Mammary epithelial cell (primary cell): ENCODE measurements at places on chromosomes 16 and 17.

GRCh38 chr17:4856271-4856936, 23.3 kb downstream of the MINK1 start:
- DNase-seq = no peak

- DNase-seq = no peak
Observed at GRCh38 chr17:51006601-51007000, 114.1 kb downstream of the SPAG9 start.

DNA sequence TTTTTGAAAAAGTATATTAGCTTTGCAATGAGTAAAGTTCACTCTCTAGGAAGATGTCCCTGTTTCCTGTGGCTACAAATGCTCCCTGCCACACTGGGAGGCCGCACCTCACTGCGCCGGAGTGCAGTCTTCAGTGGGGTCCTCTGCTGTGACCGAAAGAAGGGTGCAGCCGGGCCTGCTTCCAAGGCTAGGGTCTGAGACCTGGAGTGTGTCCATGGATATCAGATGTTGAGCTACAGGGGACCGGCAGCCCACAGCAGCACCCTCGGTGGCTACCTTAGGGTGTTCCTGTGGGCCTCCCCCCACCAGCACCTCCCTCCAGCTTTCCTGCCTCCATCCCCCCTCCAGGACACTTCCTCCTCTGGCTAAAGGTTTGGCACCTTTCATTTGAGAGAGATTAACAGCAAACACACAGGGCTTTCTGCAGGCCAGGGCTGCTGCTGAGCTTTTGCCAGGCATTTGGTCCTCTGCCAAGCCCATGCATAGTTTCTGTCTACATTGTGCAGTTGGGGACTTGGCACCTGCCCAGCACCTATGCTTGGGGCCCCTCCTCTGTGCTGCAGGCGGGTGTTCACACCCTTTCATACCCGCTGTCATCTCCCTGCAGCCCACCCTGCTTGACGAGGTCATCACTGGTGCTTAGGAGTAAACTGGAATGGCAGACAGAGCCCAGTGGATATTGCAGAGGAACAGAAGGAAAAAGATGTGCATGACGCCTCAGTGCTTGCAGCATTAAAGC, 33.8 kb upstream of the CRISPLD2 start:
- DNase-seq = no peak

DNA sequence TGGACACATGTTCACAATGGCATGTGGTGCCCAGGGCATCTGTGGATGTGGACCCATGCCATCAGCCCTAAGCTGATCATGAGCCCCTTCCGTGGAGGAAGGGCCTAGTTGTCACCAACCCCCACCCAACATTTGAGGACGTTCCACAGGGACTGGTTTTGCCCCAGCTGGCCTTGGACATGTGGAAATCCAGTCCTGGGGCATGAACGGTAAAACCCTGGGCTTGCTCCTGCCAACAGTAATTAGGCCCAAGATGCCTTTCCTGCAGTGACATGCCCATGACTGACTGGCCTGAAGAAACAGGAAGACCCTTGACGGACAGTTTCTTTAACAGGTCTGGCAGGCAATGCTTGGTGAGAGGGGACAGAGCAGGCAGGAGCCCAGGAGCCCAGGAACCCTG, 7.7 kb downstream of the TNS4 start:
- DNase-seq = peak; percentile 78

GRCh38 chr17:41464682-41465081, 2.5 kb downstream of the KRT32 start:
- DNase-seq = peak; percentile 96

GRCh38 chr17:40111221-40112128, 10.3 kb upstream of the MSL1 start:
- peak; percentile 77 for DNase-seq

DNA sequence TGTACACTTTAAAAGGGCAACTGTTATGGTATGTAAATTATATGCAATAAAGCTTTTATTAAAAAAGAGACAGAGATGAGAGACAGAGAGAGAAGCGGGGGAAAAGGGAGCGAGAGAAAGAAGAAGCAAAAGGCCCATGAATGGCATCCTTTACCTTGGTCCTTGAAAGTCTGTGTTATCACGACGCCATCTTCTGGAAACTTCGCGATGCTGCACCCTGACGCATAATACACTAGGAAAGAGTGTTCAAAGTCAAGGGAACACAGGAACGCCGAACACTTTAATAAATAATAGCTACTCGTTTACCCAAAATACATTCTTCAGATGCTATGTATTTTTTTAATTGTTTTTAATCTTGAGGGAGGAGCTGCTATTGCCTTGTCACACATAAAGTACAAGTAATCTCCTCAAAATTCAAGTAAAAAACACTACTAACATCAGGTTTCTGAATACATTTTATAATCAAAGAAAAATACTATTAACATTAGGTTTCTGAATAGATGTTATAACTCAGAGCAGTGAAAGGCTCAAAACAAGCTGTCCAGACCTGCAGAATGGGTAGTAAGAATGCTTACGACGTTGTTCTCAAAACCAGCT, 23.0 kb upstream of the SLC38A8 start:
- peak; percentile 44 for DNase-seq

GRCh38 chr17:17818088-17818526, 18.7 kb downstream of the SREBF1 start:
- no peak for DNase-seq

DNA sequence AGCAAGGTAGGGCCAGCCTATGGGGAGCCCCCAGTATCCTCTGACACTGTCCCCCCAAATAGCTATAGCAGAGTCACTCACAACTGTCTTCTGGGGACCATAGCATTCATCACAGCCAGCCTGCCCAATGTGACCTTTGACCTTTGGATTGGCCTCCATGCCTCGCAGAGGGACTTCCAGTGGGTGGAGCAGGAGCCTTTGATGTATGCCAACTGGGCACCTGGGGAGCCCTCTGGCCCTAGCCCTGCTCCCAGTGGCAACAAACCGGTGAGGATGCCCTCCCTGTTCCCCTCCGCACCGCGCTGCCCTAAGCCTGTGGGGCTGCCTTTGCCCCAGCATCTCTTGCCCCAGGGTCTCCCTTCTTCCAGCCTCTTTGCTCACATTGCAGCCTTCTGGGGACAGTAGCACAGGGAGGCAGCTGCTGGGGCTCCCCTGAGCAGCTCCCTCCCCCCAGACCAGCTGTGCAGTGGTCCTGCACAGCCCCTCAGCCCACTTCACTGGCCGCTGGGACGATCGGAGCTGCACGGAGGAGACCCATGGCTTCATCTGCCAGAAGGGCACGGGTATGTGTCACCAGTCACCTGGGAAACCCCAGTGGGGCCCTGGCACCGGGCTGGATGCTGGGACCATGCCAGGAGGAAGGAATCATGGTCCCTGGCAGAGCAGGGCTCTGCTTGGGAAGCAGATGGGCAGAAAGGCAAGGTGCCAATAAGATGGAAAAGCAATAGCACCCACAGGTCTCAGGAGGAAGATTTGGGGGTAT, 61.1 kb downstream of the MRC2 start:
- no peak for DNase-seq

- no peak for DNase-seq
Observed at GRCh38 chr16:15052747-15053476, 3.0 kb downstream of the NTAN1 start.

DNA sequence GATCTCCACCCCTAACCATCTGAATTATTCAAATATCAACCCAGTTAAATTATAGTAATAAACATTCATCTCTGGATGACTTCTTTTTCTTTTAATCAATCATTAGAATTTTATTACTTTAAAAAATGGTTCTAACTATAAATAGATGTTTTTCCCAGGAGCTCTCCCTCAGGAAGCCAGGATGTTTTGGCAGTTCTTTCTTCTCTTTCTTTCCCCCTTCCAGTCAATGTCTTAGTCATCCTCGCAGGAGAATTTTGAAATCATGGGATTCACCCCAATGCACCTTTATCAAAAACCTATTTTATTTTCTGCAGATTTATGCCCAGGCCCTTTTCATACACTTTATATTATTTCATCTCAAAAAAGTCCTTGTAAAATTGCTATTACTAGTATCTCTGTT, 711.6 kb downstream of the CDH11 start:
- no peak for DNase-seq

DNA sequence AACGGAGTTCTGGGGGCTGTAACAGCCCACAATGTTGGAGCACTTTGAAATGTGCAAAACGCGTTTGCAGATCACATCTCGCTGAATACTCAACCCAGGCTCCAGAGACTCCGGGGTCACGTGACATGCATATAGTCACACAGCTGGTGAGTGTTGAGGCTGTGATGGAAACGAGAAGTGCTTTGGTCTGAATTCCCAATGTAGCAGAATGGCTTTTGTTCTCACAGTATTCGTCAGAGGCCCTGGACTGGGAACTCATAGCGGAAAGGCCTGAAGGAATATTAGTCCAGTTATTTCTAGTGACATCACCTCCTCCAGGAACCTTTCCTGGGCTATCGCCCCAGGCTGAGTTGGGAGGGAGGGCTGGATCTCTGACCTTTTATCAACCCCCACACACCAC, 95.8 kb upstream of the CRHR1 start:
- DNase-seq = no peak

DNA sequence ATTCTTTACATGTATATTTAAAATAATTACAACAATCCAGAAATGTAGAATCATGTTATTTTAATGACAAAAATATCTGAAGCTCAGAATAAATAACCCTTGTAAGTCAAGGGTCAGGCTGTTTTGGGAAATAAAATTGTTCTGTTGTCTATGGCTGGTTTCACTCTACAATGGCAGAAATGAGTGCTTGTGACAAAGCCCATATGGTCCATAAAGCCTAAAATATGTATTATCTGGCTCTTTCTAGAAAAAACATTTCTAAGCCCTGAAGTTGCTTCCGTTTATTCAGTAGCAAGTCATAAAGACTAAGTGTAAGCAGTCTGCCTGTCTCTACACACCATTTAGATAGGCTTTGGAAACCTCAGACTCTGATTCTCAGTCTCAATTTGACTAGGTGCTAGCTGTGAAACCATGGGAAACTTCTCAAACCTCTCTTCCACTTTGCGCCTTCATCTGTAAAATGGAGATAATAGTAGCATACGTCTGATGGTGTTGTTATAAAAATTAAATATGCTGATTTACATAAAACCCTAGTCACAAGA, 365.7 kb upstream of the CA10 start:
- DNase-seq = no peak

GRCh38 chr17:79305768-79306423, 231.3 kb downstream of the ENGASE start:
- DNase-seq = no peak

DNA sequence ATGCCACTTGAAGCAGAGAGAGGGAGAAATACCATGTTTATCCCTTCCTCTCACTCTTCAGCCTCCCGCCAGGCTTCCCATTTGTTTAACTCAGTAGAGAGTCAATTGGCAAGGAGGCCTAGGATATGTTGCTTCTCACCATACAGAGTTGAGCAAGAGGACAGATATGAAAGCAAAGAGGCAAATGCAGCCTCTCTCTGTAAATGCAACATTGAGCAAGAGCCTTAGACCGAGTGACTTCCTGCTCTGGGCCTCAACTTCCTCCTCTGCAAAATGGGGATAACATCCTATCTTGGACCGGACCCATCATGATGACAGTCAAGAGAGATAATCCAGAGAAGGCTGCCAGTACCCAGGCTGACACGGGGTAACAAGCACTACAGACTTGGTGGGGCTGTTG, 36.8 kb downstream of the SOCS1 start:
- no peak for DNase-seq

GRCh38 chr17:41335747-41336146, 14.9 kb downstream of the KRT33A start:
- no peak for DNase-seq

DNA sequence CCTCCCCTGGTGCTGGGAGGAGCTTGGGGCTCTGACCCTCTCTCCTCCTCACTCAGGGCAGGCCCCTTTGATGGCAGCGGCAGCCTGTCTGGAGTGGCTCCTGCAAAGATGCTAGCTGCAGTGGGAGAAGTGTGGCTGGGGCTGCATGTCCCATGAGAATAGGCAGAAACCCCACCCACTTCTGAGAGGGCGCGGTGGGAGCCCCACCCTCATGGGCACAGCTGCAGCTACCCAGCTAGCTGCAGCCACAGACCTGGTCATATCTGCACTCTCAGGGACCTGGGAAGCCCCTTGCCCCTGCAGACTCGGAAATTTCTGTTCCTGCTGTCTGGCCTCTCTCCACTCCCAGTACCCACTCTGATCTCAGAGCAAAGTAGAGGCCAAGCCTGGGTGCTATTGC, 72.2 kb upstream of the BRD7 start:
- DNase-seq = no peak

DNA sequence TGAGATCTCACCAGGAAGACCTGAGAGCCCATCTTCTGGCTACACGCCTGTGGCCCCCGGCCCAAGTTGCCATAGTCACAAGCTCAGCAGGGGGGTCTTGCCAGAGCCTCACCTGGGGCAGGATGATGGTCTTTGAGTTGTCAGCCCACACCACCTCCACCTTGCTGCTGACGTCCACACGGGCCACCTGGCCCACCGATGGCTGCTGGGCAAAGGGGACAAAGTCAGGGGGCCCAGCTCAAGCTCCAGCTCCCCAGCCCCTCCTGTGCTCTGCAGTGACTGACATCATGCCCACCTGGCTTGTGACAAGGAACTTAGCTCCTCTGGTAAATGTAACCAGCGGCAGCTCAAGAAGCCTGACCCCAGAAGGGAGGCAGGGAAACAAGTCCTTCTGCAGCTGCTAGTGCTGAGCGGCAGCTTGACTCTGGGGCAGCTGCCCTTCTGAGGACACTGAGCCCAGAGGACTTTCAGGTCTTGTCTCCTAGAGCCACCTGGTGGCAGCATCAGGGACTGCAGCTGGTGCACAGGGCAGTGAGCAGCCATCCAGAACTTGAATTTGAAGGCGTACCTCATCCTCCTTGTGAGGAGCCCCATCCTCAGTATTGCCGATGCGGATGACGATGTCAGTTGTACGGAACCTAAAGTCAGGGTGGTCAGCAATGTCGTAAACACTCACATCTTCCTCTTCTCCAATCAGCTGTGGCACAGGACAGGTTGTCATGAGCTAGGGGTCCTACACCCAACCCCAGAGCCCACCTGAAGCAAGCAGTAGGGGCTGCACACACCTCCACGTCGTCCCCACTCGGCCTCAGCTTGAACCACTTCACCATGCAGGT, 13.5 kb downstream of the SPHK1 start:
- peak; percentile 70 for DNase-seq

DNA sequence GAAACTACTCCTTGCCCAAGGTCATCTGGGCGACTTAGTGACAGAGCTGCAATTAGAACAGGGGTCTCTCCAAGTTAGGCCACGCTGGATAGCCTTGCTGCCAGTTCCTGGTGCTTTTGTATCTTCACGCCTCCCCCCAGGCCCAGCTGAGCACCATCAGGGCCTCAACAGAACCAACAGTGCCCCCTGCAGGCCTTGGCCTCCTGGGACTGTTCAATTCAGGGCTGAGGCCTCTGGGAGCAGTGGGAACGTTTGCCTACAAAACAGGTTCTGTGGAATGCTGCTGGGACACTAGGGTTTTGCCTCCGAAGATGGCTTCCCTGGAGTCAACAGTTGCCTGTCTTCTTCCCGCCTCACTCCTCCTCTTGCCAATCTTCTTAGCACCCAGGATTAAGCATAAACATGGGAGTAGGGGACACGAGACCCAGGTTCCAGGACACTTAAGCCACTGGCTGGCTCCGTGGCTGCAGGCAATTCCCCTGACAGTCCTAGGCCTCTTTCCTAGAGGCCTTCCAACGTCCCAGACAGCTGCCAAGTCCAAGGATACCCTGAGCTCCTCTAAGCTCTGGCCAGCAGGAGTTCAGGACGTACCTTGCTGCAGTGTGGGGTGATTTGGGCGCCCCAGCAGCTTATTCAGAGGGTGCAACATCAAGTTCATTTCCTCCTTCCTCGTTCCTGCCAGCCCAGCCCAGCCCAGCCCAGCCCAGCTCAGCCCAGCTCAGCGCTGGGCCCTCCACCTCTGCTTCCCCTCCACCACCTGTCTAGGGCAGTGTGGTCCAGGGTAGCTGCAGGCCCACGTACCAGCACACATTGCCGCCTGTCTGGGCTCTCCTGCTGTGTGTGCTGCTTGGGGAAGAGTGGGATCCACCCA, 246.6 kb upstream of the RPL38 start:
- peak; percentile 12 for DNase-seq
